ENCODE measurements at places on chromosomes 12 and 14.

DNA sequence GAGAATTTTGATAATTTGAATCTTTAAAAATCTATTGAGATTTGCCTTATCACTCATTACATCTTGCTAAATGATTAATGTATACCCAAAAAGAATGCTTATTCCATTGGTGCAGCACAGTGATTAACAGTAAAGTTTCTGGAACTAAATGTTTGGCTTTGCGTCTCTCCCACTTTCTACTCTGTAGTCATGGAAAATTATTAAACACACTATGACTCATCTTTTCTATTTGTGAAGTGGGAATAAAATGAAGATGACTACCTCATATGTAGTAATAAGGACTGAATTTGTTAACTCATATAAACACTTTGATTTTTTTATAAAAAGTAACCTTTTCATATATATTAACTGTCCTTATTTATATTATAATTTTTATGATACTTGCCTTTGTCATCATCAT, 118.1 kb downstream of the RERGL start:
- DNase-seq = no peak

GRCh38 chr12:39368096-39368495, 74.8 kb downstream of the KIF21A start:
- no peak for DNase-seq

- DNase-seq = no peak
These were observed at the start of gene CCDC88C for GRCh38 chr14:91417120-91417982. Gene CCDC88C, minus strand, starts transcription at chr14:91417820. Its CDS starts 130 bp downstream, at chr14:91417690.

DNA sequence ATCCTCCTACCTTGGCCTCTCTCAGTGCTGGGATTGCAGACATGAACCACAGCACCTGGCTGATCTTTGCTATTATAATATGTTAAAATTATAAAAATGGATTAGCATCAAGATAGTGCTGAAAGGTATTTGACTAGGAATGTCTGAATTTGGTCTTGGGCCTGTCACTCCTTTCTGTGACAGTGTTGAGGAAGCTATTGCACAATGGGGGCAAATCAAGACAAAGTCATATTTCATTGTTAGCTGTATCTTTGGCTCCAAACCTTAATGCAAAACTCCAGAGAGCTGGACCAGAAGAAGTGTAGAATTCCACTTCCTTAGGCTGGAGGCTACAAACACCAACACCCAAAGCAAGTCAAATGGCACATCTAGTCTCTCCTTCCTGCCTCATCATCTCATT, 42.2 kb downstream of the ZCRB1 start:
- DNase-seq = no peak

- no peak for DNase-seq
These were observed 24.6 kb upstream of the KLRD1 start for GRCh38 chr12:10283027-10283426.

DNA sequence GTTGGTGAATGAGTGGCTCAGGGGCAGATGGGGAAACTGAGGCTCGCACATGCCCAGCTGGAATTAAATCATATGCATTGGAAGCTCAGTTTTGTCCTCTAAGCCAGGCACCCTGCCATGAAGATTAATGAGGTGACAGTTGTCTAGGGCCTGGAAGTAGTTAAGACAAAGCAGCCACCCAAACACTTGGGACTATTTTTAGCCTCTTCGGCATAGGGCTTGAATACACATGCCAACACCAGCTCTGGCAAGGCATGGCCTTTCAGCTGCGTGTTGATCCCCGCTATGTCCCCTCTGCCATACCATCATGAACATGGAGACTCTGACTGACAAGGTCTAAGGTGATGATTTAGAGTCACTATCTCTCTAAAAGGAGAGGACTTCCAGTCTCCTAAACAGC, 250.2 kb downstream of the KSR2 start:
- DNase-seq = no peak

DNA sequence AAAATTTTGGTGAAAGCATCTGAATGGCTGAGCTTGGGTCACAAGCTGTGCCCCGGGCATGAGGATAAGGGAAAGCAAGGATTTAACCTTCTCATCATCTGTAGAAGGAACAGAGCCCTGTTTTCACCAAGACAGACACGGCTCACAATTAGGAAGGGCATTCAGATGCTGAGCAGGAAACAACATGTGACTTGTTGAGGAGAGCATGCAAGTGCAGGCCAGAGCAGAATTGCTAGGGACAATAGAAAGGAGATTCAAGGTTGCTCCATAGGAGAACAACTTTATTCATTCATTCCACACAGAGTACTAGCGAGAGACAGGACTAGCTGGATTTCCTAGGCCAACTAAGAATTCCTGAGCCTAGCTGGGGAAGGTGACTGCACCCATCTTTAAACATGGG, 14.6 kb upstream of the RILPL1 start:
- DNase-seq = no peak

DNA sequence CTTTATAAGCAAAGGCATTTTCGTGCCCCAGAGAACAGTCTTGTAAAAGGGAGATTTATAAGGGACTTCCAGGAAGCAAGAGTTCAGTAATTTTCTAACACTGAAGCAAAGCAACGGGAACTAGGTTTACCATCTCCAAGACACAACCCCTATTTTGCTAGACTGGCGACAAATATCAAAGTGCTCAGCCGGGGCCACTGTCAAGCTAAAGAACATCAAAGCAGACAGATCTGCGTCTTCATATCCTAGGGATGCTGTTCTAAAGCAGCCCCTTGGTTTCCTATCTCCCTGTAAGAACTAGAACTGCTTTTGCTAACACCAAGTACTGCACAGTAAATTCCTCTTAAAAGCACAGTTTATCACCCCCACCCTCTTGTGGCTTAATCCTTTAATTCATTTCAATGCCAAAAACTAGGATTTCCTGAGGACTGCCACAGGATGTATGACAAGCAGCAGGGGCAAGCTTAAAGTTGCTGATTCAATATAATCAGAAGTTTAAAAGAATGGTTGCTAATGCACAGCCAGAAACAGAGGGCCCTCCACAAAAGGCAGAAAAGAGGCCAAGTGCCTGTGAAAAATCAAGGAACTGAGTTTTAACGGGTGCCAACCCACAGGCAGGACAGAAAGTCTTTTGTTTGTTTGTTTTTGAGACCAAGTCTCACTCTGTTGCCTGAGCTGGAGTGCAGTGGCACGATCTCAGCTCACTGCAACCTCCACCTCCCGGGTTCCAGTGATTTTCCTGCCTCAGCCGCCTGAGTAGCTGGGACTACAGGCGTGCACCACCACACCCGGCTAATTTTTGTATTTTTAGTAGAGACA, 44.0 kb upstream of the ISM2 start:
- DNase-seq = no peak

DNA sequence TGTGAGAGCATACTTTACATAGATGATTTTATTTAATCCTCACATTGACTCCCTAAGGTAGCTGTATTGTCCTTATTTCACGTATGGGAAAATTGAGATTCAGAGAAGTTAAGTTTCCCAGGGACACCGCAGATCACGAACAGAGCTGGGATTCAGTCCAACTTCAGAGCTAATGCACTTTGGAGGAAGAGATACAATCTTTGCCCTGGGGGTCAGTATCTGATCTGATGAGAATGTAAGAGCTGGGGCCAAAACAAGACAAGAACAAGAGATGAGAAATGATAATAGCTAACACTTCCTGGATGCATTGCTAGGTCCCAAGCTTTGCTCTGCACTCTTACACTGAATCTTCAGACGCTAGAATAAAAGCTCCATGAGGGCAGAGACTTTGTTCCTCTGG, 6.0 kb upstream of the CSAD start:
- no peak for DNase-seq

- no peak for DNase-seq
These were observed 108.7 kb downstream of the TTC8 start for GRCh38 chr14:88933191-88933590.

DNA sequence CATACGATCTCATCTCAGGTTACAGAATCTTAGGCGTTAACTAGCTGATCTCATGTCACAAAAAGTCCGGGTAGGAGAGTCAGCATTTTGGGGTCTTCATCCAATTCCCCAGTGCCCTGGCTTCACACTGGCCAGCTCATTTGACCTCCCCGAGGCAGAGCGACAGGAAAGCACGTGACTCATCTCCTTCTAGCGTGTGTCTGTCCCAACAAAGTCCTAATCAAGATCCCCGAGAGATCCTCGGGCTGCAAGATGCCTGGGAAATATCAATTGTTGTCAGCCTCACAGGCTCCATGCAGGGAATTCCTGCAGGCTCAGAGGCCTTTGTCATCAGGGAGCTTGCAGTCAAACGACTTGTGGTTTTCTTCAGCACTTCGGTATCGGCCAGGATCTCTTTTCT, 57.5 kb downstream of the ZNF664 start:
- no peak for DNase-seq

GRCh38 chr12:7834701-7835100, 38.0 kb downstream of the SLC2A14 start:
- no peak for DNase-seq

GRCh38 chr12:6534945-6535696, 804 bp downstream of the GAPDH start:
- DNase-seq = no peak

DNA sequence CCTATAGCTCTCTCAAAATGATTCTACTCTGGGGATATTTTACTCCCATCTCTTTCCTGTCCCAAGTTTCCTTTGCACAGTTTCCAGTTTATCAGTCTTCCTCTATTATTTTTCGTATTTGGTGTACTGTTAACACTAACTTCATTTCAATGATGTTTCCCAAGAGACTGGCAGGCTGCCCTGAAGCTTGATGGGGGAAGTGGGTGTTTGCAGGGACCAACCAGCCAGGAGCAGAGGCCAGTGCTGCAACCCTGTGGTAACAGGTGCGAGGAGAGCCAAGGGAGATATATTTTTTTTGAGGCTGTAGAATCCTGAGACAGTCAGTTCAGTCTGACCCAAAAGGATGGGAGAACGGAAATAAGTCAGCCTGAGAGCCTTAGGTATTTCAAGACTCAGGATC, 11.8 kb upstream of the CEBPE start:
- DNase-seq = no peak

DNA sequence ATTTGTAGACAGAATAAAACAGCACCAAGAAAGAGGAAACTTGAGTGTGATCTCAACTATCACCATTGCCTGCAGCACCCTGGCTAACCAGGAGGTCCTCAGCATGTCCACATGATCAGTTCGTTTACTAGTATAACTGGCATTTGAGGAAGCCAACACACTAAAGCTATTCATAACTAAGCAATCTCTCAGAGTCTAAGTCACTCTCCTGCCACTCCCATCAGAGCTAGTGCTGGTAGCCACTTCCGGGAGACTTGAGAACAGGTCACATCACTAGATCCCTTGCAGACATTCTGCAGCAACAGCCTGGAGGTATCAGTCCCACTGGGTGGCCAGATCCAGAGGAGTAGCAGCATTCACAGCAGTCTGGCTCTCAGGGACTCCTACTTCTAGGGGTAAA, 352.9 kb upstream of the OR4E1 start:
- DNase-seq = no peak

- DNase-seq = no peak
These were observed 35.1 kb downstream of the NCOR2 start for GRCh38 chr12:124532331-124532750.

DNA sequence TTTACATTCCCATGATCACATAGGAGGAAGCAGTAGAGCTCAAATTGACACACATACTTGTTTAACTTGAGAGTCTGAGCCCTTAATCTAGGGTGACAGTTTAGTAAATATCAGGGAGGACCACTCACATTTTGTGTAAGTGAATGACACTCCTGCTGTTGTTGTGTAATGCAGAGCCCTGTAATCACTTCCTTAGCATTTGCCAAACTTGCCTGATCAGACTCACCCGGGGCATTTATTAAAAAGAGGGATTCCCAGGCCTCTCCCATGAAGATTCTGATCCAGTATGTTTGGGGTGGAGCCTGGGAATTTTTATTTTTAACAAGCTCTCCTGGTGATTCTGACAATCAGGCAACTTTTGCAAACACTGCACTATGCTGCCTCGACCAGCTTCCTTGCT, 119.6 kb downstream of the NUAK1 start:
- DNase-seq = no peak

DNA sequence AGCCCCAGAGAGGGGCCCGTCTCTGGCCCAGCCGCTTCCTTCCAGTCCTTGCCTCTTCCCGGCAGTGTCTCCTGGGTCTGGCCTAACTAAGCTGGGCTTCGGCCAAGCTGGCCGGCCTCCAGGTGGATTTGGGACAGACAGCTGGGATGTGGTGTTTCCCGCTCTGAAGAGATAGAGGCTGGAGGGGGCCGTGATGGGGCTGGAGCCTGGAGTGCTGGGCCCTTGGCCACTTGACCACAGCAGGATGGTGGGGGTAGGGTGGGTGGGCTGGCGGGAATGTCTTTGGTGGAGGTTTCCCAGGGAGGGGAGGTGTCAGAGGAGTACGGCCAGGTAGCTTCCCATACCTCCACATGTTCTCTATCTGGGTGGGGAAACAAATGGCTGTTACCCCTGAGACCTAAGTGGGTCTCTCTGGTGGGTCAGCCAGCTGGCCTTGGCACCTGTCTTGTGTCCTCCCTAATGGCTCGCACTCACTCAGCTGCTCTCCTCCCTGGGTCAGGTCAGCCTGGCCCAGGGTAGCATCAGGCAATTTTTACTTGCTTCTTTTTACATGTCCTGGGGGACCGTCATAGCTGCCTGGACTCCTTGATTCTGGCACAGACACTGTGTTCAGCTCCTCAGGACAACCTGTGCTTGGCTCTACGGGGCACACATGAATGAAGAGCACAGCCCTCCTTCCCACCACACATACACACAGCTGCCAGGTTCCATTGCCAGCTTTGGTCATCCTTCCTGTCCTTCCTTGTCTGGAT, 19.8 kb upstream of the PGF start:
- no peak for DNase-seq

DNA sequence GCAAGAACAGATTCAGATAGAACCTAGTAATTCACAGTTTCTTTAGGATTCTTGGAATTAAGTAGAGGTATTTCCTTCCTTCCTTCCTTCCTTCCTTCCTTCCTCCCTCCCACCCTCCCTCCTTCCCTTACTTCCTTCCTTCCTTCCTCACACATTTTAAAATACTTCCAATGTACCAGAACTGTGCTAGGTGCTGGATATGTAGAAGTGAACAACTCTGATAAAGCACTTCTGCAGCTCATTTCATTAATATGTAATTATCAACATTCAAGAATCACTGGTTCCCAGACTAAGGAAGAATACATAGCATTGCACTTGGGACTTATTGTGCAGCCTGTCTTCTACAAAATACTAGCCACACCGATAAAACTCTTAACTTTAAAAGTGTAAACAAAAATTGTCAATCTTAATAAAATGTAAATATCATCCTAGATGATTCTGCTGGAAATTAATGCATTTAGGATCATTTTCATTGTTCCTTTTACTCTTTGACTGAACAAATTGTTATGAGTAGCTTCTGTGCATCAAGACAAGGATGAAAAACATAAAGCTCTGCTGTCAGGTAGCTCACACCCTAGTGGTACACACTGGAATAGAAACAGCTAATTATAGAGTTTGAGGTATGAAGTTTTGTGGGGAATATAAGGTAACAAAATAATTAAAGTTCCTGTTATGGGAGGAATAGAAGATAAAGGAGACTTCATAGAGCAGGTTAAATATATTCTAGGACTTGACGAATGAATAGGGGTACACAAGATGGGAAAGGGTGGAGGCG, 99.9 kb upstream of the MYF6 start:
- DNase-seq = no peak

GRCh38 chr12:12726555-12727093, 9.5 kb downstream of the CDKN1B start:
- DNase-seq = no peak

GRCh38 chr14:88229428-88229827, 93.6 kb downstream of the KCNK10 start:
- no peak for DNase-seq
